ENCODE measurements at places on chromosomes 3 and 15.
A peak's percentile ranks its signal among the peaks of the same experiment; 100 is the strongest.

GRCh38 chr3:43211681-43212080, 74.7 kb upstream of the SNRK start:
- no peak overlapping the region for H3K27ac ChIP-seq
- no peak for DNase-seq
- no peaks in the 10 kb centered on the region for H3K36me3 ChIP-seq
- H3K27me3 ChIP-seq: no peaks in the 10 kb centered on the region
- no peak overlapping the region for H3K4me3 ChIP-seq
- H3K4me1 ChIP-seq: no peaks in the 10 kb centered on the region

DNA sequence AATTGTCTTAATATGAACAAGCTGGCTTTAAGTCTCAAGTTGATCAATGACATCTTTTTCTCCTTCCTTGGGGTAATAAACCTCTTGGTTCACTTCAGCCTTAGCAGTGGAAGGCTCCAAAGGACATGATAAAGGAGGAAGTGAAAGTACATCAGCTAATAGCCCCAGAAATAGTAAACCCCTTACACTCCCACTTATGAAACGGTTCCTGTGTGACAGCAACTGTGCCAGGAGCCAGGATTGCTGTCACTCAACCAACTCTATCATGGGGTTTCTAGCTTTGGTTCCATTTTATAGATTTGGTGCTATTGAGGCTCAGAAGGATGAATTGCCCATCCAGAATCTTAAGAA, 216.7 kb downstream of the ABHD5 start:
- DNase-seq: no peak
- no peaks in the 10 kb centered on the region for H3K36me3 ChIP-seq
- no peak overlapping the region for H3K4me3 ChIP-seq
- H3K27ac ChIP-seq: no peak overlapping the region
- H3K4me1 ChIP-seq: no peaks in the 10 kb centered on the region

- no peak overlapping the region for H3K4me3 ChIP-seq
- H3K36me3 ChIP-seq: no peaks in the 10 kb centered on the region
- no peak for DNase-seq
- H3K27ac ChIP-seq: no peak overlapping the region
- H3K27me3 ChIP-seq: no peaks in the 10 kb centered on the region
- no peaks in the 10 kb centered on the region for H3K4me1 ChIP-seq
These were observed 376.3 kb upstream of the ARHGEF26 start for GRCh38 chr3:153744889-153745288.

GRCh38 chr15:37037850-37038715, 62.3 kb downstream of the MEIS2 start:
- H3K36me3 ChIP-seq: no peaks in the 10 kb centered on the region
- H3K4me1 ChIP-seq: no peaks in the 10 kb centered on the region
- H3K4me3 ChIP-seq: no peak overlapping the region
- H3K27ac ChIP-seq: no peak overlapping the region

DNA sequence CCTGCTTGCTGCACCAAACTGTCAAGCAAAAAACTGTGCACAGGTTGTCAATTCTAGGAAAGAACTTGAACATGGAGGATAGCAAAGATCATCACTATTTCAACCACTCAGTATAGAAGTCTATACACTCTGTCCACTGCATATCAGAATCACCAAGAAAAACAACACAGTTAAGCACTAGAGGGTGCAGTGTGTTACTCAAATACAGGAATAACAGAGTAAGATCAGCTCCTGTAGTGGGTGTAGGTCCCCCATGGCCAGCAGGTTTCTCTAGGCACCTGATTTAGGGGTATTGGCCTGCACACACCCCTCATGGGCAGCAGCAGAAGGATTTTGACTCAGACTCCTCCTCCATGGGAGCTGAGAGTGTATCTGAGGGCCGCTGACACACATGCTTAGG, 464.1 kb downstream of the EPHA6 start:
- no peak for DNase-seq
- no peaks in the 10 kb centered on the region for H3K36me3 ChIP-seq
- no peaks in the 10 kb centered on the region for H3K4me1 ChIP-seq
- H3K27me3 ChIP-seq: no peaks in the 10 kb centered on the region

DNA sequence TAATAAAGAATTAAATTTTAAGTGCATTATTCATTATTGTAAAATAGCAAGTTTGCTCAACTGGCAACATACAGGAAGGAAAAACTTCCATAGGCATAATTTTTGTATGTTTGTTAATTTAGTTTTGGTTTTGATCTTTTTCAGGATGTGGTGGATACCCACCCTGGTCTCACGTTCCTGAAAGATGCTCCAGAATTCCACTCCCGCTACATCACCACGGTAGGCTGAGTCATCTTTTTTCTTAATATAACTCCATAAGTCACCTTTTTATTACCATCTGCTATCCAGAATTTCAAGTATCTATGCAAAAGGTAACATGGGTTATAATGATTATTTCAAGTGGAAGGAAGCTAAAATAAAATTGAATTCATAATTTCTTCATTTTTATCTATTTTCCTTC, 104.8 kb downstream of the PPP2R3A start:
- H3K27ac ChIP-seq: no peak overlapping the region
- peaks cover 9% of the 10 kb centered on the region for H3K36me3 ChIP-seq
- DNase-seq: no peak
- no peaks in the 10 kb centered on the region for H3K27me3 ChIP-seq
- H3K4me3 ChIP-seq: no peak overlapping the region

DNA sequence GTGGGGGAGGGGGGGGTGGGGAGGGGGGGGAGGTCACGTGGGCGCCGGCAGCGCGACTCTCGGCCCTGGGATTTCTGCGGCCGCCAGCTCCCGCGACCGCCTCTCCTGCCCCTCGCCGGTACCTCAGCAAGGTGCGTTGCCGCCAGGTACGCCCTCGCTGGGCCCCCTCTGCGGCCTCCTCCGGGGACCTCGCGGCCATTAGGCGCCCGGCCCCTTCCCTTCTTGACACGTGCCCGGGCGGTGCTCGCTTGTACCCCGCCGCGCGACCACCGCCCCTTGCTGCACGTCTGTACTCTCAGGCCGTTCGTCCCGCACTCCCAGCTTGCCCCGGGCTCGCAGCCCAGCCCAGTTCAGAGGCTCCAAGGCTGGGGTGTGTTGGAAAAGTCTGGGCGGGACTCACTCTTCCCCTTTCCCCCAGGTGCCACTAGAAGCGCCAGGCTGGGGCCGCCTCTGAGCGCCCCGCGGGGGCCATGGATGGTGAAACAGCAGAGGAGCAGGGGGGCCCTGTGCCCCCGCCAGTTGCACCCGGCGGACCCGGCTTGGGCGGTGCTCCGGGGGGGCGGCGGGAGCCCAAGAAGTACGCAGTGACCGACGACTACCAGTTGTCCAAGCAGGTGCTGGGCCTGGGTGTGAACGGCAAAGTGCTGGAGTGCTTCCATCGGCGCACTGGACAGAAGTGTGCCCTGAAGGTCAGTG, at the start of gene MAPKAPK3:
TSS of gene MAPKAPK3 (plus strand) at position 56 of the 696 bp plus-strand sequence. CDS start at position 471, 415 bp downstream.
- peak within 1 kb of the TSS; percentile 75 for H3K27ac ChIP-seq
- no peaks in the 10 kb centered on the region for H3K27me3 ChIP-seq
- peaks cover 37% of the 10 kb centered on the region for H3K4me1 ChIP-seq
- H3K36me3 ChIP-seq: peaks cover 4% of the 10 kb centered on the region

GRCh38 chr3:27085829-27086730, 283.1 kb downstream of the NEK10 start:
- DNase-seq: peak; percentile 83
- H3K27me3 ChIP-seq: no peaks in the 10 kb centered on the region
- no peak overlapping the region for H3K4me3 ChIP-seq
- H3K36me3 ChIP-seq: no peaks in the 10 kb centered on the region
- H3K27ac ChIP-seq: peak overlapping the region; percentile 3

DNA sequence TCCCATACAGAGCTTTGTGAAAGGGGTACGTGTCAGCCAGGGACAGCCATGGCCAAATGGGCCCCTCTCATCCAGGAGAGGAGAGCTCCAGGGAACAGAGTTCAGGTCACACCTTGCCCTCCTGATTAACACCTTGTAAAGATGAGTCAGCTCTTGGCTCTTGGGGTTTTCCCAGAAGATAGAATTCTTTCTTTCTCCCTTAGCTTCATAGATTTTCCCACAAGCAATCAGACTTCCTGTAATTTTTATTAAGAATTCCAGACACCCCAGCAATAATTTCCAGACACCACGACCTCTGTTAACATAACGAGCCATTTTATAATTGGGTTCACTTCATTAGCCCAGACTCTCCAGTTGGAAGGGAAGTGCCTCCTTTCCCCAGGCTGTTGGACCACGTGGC, 86.4 kb downstream of the LRTM1 start:
- DNase-seq: no peak
- H3K4me1 ChIP-seq: peaks cover 4% of the 10 kb centered on the region
- no peak overlapping the region for H3K4me3 ChIP-seq
- H3K27ac ChIP-seq: no peak overlapping the region
- H3K27me3 ChIP-seq: no peaks in the 10 kb centered on the region

GRCh38 chr3:52469001-52469400, 13.6 kb downstream of the NISCH start:
- peaks cover 55% of the 10 kb centered on the region for H3K36me3 ChIP-seq
- no peak overlapping the region for H3K4me3 ChIP-seq
- no peak overlapping the region for H3K27ac ChIP-seq

DNA sequence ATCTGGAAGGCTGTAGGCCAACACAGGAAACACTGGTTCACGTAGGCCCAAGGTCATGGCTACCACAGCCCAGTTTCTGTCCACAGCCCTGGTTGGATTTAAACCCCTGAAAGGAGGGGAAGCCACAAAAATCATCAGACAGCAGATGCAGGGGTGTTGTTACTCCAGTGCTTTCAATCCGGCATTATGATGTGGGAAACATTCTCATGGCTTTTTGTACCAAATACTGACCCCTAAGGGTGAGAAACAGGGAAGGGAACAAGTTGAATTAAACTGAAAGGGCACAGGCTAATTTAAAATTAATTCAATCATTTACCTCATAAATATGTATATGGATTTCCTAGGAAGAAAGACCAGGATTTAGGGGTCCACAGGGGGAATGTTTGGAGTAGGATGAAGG, 375.6 kb downstream of the CTNNB1 start:
- no peak for DNase-seq
- no peak overlapping the region for H3K4me3 ChIP-seq
- H3K4me1 ChIP-seq: peaks cover 4% of the 10 kb centered on the region
- H3K27me3 ChIP-seq: no peaks in the 10 kb centered on the region
- no peaks in the 10 kb centered on the region for H3K36me3 ChIP-seq

- H3K27me3 ChIP-seq: no peaks in the 10 kb centered on the region
- H3K4me3 ChIP-seq: no peak overlapping the region
- H3K36me3 ChIP-seq: peaks cover 65% of the 10 kb centered on the region
- peaks cover 48% of the 10 kb centered on the region for H3K4me1 ChIP-seq
- H3K27ac ChIP-seq: no peak overlapping the region
These were observed 1.5 kb upstream of the RBM15B start for GRCh38 chr3:51389423-51390183.

GRCh38 chr15:51737522-51738305, at the start of gene LYSMD2:
Gene LYSMD2, minus strand, starts transcription at chr15:51737655. Its CDS starts 33 bp downstream, at chr15:51737622.
- H3K27ac ChIP-seq: peak within 1 kb of the TSS; percentile 47
- H3K4me1 ChIP-seq: peaks cover 6% of the 10 kb centered on the region
- peak; percentile 90 for DNase-seq
- peaks cover 3% of the 10 kb centered on the region for H3K27me3 ChIP-seq
- H3K36me3 ChIP-seq: no peaks in the 10 kb centered on the region
- H3K4me3 ChIP-seq: peak within 1 kb of the TSS; percentile 68

- H3K4me1 ChIP-seq: peaks cover 4% of the 10 kb centered on the region
- H3K4me3 ChIP-seq: no peak overlapping the region
- peak; percentile 84 for DNase-seq
- peak overlapping the region; percentile 68 for H3K27ac ChIP-seq
- no peaks in the 10 kb centered on the region for H3K36me3 ChIP-seq
These were observed 156.2 kb upstream of the NR2E3 start for GRCh38 chr15:71654042-71654719.

GRCh38 chr3:185988816-185989175, 51.0 kb upstream of the TRA2B start:
- peaks cover 2% of the 10 kb centered on the region for H3K4me1 ChIP-seq
- DNase-seq: no peak
- peaks cover 1% of the 10 kb centered on the region for H3K27me3 ChIP-seq
- no peaks in the 10 kb centered on the region for H3K36me3 ChIP-seq

- DNase-seq: no peak
- no peaks in the 10 kb centered on the region for H3K27me3 ChIP-seq
- H3K4me3 ChIP-seq: no peak overlapping the region
- no peaks in the 10 kb centered on the region for H3K36me3 ChIP-seq
These were observed 30.0 kb upstream of the RPL14 start for GRCh38 chr3:40427045-40427669.

DNA sequence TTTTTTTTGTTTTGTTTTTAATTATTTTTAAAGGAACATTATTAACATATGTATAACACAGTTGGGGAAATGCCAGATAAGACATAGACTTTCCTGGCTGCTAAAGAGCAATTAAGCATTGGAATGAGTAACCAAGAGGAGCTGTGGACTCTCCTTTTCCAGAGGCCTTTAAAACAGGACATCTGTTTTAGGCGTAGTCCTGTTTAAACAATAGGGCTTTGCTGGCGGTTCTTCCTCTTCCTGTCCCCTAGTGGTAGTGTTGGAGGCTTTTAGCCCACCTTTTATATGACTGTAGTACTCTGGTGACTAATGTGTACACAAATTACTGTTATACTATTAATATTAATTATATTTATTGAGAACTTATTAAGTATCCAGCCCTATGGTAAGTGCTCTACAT, 81.9 kb downstream of the PPARG start:
- no peaks in the 10 kb centered on the region for H3K27me3 ChIP-seq
- no peak overlapping the region for H3K4me3 ChIP-seq
- no peaks in the 10 kb centered on the region for H3K36me3 ChIP-seq
- H3K27ac ChIP-seq: no peak overlapping the region
- DNase-seq: peak; percentile 52

DNA sequence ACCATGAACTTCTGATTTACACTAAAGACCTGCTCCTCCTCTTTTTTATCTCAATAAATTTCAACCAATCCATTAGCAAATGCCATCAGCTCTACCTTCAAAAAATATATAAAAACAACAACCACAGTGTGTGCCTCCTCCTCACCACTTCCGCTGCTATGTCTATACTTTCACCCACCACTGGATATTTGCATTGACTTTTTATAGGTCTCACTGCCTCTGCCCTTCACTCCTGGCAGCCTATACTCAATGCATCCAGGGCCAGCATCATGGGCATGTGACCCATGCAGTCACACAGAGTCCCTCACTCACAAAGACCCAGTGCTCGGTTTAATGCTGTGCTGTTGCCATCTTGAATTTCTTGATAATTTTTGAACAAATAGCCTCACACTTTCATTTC, 53.5 kb upstream of the CCDC54 start:
- no peaks in the 10 kb centered on the region for H3K27me3 ChIP-seq
- H3K27ac ChIP-seq: no peak overlapping the region
- DNase-seq: no peak
- H3K36me3 ChIP-seq: no peaks in the 10 kb centered on the region
- no peaks in the 10 kb centered on the region for H3K4me1 ChIP-seq

GRCh38 chr3:127749361-127749760, 73.0 kb downstream of the MGLL start:
- H3K27me3 ChIP-seq: no peaks in the 10 kb centered on the region
- H3K4me3 ChIP-seq: no peak overlapping the region
- H3K36me3 ChIP-seq: no peaks in the 10 kb centered on the region
- DNase-seq: no peak

- H3K4me3 ChIP-seq: peak overlapping the region; percentile 24
- peaks cover 29% of the 10 kb centered on the region for H3K27me3 ChIP-seq
- DNase-seq: peak; percentile 33
- H3K27ac ChIP-seq: no peak overlapping the region
- no peaks in the 10 kb centered on the region for H3K36me3 ChIP-seq
These were observed 65.1 kb downstream of the HMCES start for GRCh38 chr3:129343643-129344360.

- H3K27me3 ChIP-seq: peaks cover 2% of the 10 kb centered on the region
- no peak overlapping the region for H3K27ac ChIP-seq
- peak; percentile 57 for DNase-seq
- no peak overlapping the region for H3K4me3 ChIP-seq
- H3K36me3 ChIP-seq: no peaks in the 10 kb centered on the region
These were observed 281.7 kb upstream of the ATP10A start for GRCh38 chr15:26144836-26145235.

GRCh38 chr3:127781411-127782001, 40.8 kb downstream of the MGLL start:
- H3K4me3 ChIP-seq: no peak overlapping the region
- no peaks in the 10 kb centered on the region for H3K27me3 ChIP-seq
- no peak overlapping the region for H3K27ac ChIP-seq

Measured in muscle of leg (tissue), 16 donors.